ENCODE measurements at places on chromosomes 3 and 15. TPM values are rescaled to one million over a fixed set of nuclear protein-coding genes. Genes with fewer than 3 reads are reported as not detected.

DNA sequence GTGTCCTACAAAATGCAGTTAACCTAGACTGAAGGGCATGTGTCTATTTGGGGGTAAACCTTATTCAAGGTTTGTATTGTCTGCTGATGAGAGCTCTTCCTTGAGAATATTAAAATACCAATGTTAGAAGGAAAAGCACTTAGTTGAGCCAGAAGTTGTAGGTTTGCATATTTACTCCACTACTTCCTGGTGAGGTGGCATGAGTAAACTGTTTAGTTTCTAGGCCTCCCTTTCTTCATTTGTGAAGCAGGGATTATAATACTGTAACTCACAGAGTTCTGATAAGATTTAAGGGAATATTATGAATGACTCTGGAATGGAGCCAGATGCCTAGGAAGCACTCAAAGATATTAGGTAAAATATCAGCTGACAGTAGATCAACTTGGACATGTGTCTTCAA lies 46.7 kb downstream of the CD200R1L start:
- DNase-seq = no peak

DNA sequence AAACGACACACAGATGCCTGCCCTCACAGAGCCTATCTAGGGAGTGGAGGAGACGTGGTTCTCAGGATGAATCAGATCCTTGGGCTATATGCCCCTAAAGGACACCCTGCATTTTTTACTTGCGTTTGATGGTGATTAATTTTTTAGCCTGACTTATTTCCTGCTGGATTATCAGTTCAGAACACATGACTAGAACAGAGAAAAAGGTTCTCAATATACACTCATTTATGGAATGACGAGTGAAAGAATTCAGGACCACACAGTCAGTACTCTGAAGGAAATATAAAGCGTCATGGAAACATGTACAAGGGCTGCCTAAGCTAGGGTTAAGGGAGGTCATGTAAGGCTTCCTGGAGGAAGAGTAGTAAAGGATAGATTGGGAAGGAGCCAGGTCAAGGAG lies 121.8 kb downstream of the SSR3 start:
- no peak for DNase-seq

DNA sequence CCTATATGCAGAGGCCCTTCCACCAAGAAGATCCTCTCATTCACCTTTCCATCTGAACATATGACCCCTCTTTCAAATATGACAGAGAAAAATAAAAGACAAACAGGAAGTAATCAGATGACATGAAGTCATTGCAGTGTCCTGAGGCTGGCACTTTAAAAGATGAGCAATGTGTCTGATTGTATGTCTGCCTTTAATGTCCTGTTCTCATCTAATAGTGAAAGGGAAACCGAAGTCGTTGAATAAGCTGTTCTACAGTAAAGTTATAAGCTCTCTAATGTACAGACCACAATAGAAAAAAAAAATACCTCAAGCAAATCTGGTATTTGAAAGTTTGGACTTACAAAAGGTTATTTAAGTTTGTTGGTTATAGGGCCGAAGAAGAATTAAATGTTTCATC lies 243.0 kb downstream of the CLSTN2 start:
- no peak for DNase-seq

GRCh38 chr3:134030379-134031347 lies 938 bp upstream of the SLCO2A1 start:
- DNase-seq = peak; percentile 63

Gene CDHR4
- not detected for total RNA-seq

Gene SNURF
- total RNA-seq = 54.0 TPM

DNA sequence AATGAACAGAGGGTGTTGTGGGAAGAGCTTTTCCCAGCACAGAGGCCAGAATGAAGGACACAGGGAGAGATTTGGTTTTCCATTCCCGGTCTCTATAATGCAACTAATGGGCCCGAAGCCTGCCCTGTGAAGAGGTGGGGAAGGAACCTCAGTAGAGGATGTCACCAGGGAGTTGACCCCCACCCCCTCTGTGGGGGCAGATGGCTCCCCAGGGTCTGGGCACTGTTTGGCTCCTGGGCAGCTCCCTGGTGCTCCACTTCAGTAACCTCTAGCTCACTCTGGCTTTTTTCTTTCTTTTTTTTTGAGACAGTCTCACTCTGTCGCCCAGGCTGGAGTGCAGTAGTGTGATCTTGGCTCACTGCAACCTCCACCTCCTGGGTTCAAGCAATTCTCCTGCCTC lies 109.1 kb upstream of the DLG1 start:
- DNase-seq = no peak

DNA sequence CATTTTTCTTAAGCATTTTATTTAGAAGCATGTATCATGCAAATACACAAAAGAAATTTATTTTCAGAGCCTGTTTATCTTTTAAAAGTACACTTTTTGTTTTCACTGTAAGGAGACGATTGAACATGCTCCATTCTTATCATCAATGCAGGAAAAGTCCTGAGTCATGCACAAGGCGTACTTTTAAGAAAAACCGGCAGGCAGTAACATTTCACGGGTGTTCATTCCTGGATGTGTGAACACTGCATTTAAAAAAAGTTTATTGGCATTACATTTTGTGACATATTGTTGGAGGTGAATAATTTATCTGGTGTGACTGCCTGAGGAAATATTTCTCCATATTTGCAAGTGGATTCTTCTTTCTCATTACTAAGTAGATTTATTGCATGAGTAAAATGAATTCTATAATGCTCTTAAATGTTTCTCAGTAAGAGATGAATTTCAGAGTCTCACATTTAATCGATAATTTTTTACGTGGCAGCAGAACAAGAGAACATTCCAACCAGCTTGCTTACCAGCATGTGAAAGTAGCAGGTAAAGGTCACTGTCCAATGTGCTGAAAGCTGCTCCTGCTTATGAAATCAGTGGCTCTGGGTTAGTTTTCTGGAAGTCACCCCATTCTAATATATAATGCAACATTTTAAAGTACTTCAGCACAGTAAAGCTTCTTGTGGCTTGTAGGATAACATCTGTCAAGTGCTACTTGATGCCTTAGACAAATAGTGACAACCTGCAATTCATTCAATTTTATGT lies 87.0 kb downstream of the SV2B start:
- DNase-seq = peak; percentile 67

DNA sequence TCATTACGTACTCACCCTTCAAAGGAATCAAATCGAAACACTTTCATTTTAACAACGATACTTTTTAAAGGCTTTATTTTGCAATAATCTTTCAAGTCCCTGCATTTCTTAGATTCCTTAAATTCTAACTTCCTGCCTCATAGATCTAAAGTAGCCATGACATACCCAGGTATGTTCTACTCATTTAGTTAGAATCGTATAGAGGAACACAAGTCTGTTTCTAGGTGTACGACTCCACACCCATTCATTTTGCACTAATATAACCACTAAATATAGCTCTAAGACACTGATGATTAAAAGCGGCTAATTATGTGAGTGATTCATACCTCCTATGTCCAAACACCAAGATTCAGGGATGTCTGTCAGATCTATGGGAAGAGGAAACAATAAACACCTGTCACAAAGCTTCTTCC lies 1.3 kb downstream of the ATP13A3 start:
- no peak for DNase-seq

Gene KLHL40
- total RNA-seq = not detected

- DNase-seq = no peak
Observed at GRCh38 chr15:27499191-27499590, 528.2 kb downstream of the GABRG3 start.

Gene CGNL1
- total RNA-seq = 58.0 TPM

Measured in GM23338 (cell line).